ENCODE measurements at places on chromosomes 13 and 19.

DNA sequence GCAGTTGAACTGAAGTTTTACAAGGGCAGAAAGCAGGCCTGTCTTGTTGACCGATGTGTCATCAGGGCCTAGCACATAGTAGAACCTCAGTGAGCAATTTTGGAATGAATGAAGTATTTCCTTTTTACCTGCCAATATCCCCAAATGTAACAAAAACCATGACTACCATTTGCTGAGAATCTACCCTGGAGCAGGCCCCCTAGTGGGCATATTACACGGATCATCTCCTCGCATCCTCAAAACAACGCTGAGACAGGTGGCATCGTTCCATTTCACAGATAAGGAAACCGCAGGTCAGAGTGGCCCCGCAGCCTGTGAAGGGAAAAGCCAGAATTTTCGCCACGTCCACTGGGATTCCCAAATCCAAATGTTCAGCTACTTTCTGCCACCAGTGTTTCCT, 77.9 kb downstream of the CACNA1A start:
- DNase-seq = peak; percentile 66

DNA sequence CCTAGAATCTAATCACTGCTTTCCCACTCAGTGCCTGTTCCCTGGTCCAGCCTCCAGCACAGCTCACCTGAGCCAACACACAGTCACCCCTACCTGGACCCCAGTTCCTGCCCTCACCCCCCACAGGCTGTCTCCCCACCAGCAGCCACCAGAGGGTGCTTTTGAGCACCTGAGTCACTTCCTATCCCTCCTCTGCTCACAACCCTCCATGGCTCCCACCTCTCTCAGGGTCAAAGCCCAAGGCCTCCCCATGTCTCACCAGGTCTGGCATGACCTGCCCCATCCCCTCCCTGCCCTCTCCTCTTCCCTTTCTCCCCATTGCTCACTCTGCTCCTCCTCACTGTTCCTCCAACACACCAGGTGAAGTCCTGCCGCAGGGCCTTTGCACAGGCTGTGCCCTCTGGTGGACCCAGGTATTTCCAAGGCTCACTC, 7.1 kb upstream of the DPP9 start:
- peak; percentile 25 for DNase-seq

DNA sequence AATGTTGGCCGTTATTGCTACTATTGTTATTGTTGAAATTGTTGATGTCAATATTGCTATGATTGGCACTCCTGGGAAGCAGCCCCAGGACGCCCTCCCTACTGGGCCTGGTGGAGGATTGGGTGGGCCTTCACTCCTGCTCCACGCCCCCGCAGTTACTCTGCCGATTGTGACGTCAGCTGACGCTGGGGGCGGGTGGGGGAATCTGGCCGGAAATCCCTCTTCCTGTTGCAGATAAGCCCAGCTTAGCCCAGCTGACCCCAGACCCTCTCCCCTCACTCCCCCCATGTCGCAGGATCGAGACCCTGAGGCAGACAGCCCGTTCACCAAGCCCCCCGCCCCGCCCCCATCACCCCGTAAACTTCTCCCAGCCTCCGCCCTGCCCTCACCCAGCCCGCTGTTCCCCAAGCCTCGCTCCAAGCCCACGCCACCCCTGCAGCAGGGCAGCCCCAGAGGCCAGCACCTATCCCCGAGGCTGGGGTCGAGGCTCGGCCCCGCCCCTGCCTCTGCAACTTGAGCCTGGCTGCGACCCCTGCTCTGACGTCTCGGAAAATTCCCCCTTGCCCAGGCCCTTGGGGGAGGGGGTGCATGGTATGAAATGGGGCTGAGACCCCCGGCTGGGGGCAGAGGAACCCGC, at the start of gene ETV2:
Gene ETV2, plus strand, starts transcription at position 231 of the 637 bp plus-strand sequence. CDS start 716 bp downstream, outside the sequence.
- DNase-seq = no peak

- peak; percentile 61 for DNase-seq
Measured at GRCh38 chr19:5036698-5037563, 68.0 kb downstream of the KDM4B start.

DNA sequence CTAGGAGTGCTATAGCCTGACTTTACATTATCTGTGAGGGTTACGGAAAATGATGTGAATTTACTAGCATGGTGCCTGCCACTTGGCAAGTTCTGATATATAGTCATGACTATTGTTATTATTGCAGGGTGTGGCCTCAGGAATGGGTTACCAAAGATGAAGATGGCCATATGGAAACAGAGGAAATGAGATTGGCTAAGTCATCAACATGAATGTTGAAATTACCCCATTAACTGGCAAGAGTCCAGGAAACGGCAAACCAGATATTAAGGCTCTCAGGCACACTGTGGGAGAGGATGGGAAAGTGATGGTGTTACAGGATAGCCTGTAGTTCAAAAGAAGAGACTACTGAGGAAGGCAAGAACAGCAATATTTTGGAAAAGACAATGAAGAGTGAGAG, 183.3 kb downstream of the KCNRG start:
- DNase-seq = no peak

DNA sequence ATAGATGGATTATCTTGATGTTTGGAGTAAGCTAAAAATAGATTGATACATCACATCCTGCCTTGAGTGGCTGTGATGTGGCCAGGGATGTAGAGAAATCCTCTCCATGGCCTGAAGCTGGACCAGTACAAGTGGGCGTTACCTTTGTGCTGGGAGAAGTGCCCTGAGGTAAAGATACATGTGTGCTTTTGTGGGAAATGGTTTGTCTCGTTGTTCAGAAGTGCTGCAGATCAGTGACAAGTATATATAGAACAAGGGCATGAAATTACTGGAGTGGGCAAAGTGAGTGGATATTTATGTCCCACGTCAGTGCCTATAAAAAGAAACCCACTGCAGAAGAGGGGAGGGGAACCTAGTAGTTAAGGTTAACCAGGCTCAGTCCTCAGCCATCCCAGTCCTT, 12.2 kb upstream of the ZNF304 start:
- no peak for DNase-seq

DNA sequence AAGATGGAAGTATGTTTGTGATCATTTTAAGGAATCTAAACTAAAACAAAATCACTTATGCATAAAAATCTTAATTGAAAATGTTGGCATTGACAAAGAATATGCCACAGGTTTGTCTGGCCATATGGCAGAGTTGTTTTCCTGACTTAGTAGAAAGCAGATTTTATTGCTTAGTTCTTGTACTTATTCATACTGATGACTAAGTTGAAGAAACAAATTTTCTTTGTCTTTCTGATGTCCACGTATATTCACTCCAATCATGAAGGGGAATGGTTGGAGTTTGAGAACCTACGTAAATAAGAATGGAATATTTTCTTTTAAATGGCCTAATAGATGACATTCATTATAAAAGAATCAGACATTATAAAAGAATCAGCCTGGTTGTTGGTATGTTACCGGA, 8.0 kb upstream of the GPC6 start:
- no peak for DNase-seq

- no peak for DNase-seq
Measured at GRCh38 chr13:106443607-106444322, 91.7 kb downstream of the EFNB2 start.

GRCh38 chr13:29703421-29703820, 107.9 kb upstream of the SLC7A1 start:
- no peak for DNase-seq

Measured in cerebellar cortex (tissue), 1 donor.